ENCODE measurements at places on chromosomes 11 and 22.

DNA sequence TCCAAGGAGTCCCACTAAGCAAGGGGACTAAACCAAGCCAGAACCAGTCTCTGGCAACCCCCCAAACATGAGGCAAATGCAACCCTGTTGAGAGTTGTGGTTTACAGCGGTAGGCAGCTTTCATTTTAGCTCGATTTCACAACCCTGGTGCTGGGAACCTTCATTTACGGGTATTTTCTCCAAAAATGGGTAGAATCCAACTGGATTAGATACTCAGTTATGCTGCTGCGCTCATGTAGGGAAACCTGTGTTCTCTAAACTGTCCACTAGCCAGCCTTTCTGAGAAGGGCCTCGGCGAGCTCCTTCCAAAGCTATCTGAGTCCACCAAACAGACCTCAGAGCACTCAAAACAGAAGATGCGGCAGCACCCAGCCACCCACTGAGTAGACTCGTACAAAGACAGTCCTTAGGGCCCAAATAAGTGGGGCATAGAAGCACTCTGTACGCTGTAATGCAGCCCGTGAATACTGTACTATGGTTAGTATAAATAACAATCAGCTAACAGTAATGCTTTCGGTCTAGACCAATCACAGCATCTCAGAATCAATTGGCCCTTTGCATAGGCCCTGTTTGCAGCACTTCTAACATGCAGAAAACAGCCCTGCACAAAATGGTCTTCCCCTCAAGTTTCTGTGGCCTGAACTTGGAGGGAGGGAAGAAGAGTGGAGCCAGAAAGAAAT is 104.7 kb downstream of the ETS1 start:
- no peak overlapping the region for H3K4me3 ChIP-seq
- no peak for DNase-seq
- H3K36me3 ChIP-seq, result no peaks in the 10 kb centered on the region
- peaks cover 46% of the 10 kb centered on the region for H3K27me3 ChIP-seq
- no peak overlapping the region for H3K27ac ChIP-seq
- H3K4me1 ChIP-seq, result peaks cover 5% of the 10 kb centered on the region

DNA sequence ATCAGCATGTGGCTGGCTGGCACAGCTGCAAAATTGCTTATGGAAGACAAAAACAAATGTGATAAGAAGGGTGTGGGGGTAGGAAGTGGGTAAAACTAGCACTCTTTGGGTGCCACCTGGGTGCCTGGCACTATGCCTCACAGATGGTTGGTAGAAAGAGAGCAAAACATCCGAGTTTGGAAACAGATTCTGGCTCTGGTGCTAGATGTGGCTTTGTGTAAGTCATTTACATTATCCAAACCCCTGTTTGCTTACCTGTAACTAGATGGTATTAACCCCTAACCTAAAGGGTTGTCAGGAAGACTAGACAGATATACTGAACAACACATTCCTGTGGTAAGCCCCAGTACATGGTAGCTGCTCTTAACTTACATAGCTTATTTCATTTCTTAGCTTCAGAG is 905.6 kb downstream of the DLG2 start:
- DNase-seq, result no peak
- peak overlapping the region; percentile 76 for H3K4me3 ChIP-seq
- peaks cover 34% of the 10 kb centered on the region for H3K27me3 ChIP-seq
- H3K36me3 ChIP-seq, result no peaks in the 10 kb centered on the region

DNA sequence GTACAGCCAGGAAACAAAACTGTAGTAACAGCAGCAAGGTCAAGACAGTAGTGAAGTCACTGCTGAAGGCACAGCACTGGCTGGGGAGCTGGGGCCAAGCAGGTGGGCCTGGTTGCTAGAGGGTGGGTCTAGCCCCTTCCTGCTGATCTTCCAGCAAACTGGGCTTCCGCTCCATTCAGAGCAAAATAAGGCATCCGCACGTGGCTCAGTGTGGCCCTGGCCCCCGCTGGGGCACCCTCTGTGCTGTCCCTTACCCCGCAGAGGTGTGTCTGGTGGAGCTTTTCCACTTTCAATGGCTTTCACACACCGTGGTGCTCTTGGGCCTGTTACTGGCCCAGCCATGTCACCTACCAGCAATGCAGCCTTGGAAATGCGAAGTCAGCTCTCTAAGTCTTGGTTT is 162.4 kb upstream of the B3GAT1 start:
- H3K27ac ChIP-seq, result no peak overlapping the region
- no peak for DNase-seq
- H3K27me3 ChIP-seq, result peaks cover 33% of the 10 kb centered on the region
- no peak overlapping the region for H3K4me3 ChIP-seq
- no peaks in the 10 kb centered on the region for H3K36me3 ChIP-seq

DNA sequence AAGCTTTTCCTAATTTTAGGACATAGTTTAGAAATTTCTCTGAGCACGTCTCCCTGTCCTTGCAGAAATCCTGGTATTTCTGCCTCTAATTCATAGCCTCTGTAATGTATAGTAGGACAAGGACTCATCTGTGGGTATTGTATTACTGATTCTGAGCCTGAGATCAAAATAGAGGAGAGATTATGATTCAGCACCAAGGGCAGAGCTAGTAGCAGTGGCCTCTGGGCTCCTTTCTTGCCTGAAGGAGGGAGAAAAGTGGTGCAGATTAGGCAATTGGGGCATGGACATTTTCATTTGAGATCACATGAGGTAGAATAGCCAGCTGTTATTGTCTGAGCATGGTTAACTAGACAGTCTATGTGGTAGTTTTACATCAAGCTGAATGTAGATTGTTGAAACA is 2.8 kb downstream of the MADD start:
- H3K27me3 ChIP-seq, result no peaks in the 10 kb centered on the region
- H3K27ac ChIP-seq, result no peak overlapping the region

- no peaks in the 10 kb centered on the region for H3K36me3 ChIP-seq
- H3K27me3 ChIP-seq, result peaks cover 57% of the 10 kb centered on the region
- H3K4me1 ChIP-seq, result peaks cover 3% of the 10 kb centered on the region
- no peak overlapping the region for H3K27ac ChIP-seq
- DNase-seq, result no peak
Observed at GRCh38 chr22:22618923-22619322, 25.5 kb upstream of the GGTLC2 start.

DNA sequence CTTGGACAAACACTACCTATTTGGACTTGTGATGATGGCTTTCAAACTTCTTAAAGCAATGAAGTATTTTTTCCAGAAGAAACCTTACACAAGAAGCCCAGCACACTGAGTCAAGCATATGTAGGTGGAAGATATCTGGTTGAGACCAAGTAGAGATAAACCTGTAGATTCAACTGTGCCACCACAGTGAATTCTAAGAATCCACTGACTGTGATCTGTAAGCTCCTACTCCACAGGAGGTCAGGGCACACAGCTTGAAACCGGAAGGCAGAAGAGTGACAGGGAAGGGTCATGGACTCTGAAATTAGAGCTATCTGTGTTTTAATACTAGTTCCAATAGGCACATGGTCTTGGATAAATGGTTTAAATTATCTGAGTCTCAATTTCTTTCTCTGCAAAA is 404.5 kb downstream of the ETS1 start:
- H3K4me3 ChIP-seq, result no peak overlapping the region
- no peak overlapping the region for H3K27ac ChIP-seq
- no peak for DNase-seq
- no peaks in the 10 kb centered on the region for H3K4me1 ChIP-seq
- peaks cover 1% of the 10 kb centered on the region for H3K36me3 ChIP-seq

DNA sequence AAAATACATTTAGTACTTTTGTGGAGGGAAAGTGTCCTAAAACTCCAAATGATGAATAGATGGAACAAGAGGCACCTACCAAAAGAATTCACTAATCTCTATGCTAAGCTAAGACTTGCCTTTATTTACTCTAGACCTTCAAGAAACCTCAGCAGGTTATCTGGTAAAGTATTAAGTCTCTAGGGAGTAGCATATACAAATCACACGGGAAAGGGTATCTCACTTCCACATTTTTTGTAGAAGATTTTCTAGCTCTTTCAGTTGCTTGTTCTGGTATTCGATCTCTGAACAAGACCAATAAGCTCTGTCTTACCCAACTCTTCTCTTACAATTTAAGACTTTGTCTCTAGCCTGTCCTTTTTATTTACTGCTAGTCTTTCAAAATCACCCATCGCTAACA is 18.1 kb upstream of the CADM1 start:
- no peak overlapping the region for H3K27ac ChIP-seq
- no peaks in the 10 kb centered on the region for H3K27me3 ChIP-seq
- peaks cover 48% of the 10 kb centered on the region for H3K4me1 ChIP-seq
- DNase-seq, result no peak
- no peak overlapping the region for H3K4me3 ChIP-seq

All from progenitor cell of endocrine pancreas (in vitro differentiated cells).